ENCODE measurements at places on chromosomes 12 and 14.

GRCh38 chr12:51961834-51962233 is 10.3 kb downstream of the ACVR1B start:
- no peak for DNase-seq

DNA sequence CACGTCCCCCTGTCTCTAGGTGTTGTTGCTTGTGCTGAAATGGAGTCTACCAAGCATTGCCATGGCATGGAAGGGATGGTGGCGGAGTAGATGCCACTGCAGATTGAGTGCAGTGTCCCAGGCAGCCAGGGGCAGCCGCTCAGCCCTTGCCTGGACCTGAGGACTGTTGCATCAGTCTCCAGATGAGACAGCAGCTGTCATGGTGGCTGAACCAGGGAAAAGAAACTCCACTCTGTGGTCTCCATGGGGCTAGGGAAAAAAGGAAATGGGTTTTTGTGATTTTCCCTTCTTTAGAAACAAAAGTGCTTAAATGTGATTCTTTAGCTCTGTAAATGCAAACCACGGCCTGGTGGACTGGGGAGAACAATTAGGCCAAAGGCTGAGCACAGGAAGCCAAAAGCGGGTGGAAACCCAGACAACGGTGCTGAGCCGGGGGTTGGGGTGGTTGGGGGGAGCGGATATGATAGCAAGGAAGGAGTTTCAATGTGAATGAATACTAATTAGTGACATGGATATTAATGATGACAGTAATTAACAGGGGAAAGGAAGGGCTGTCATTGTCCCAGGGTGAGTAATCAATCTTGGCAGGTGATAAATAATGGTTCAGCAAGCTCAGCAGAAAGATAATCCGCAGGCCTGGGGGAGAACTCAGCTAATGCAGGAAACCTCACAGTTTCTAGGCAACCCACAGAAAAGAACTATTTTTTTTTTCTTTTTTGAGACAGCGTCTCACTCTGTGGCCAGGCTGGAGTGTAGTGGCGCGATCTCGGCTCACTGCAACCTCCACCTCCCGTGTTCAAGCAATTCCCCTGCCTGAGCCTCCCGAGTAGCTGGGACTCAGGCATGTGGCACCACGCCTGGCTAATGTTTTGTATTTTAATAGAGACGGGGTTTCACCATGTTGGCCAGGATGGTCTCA is 442.6 kb downstream of the DPF3 start:
- no peak for DNase-seq

GRCh38 chr12:57190037-57190436 is 26.6 kb upstream of the NXPH4 start:
- DNase-seq, result no peak

- no peak for DNase-seq
Measured at GRCh38 chr14:43754838-43755237, 752.2 kb downstream of the FSCB start.

Data from left renal cortex interstitium (tissue), 4 donors.